ENCODE measurements at places on chromosomes 3 and 15.

- peak; percentile 45 for ATAC-seq
Measured at GRCh38 chr3:167032267-167032876, 347.7 kb downstream of the ZBBX start.

GRCh38 chr15:40102897-40103858 lies 5.5 kb downstream of the BMF start:
- peak; percentile 59 for ATAC-seq

DNA sequence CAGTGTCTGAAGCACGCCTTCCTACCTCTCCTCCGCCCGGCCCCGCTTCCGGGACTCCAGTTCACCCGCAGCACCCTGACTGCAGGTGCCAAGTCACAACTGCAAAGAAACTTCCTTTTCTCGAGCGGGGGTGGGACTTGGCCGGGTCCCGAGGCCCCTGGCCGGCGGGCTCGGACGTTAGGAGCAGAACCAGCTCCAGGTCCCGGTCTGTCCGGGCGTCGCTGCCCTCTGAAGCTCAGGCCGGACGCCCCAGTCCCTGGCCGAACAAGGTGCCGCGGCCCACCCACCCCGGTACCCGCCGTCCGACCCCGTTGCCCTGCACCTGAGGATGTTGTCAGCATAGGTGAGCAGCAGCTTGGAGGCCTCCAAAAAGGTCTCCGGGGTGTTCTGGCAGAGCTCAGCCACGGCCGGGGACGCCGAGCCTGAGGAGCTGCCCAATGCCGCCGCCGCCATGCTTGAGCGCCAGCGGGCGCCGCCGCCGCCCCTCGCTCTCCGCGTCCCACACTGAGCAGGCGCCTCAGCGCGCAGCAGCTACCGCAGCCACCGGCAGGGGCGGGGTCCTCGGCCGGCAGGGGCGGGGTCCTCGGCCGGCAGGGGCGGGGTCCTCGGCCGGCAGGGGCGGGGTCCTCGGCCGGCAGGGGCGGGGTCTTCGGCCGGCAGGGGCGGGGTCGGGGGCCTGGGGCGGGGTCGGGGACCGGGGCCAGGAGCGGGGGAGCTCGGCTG lies at the start of gene NGLY1:
Gene NGLY1 (minus strand): TSS at position 506 of the 723 bp plus-strand sequence. CDS start 53 bp downstream, at position 453.
- peak; percentile 95 for ATAC-seq

GRCh38 chr3:162269636-162270458 lies 773.2 kb downstream of the OTOL1 start:
- no peak for ATAC-seq

GRCh38 chr3:150235799-150236198 lies 172.3 kb upstream of the TSC22D2 start:
- ATAC-seq, result no peak

GRCh38 chr3:189721873-189722665 lies 90.9 kb downstream of the TP63 start:
- ATAC-seq, result no peak

DNA sequence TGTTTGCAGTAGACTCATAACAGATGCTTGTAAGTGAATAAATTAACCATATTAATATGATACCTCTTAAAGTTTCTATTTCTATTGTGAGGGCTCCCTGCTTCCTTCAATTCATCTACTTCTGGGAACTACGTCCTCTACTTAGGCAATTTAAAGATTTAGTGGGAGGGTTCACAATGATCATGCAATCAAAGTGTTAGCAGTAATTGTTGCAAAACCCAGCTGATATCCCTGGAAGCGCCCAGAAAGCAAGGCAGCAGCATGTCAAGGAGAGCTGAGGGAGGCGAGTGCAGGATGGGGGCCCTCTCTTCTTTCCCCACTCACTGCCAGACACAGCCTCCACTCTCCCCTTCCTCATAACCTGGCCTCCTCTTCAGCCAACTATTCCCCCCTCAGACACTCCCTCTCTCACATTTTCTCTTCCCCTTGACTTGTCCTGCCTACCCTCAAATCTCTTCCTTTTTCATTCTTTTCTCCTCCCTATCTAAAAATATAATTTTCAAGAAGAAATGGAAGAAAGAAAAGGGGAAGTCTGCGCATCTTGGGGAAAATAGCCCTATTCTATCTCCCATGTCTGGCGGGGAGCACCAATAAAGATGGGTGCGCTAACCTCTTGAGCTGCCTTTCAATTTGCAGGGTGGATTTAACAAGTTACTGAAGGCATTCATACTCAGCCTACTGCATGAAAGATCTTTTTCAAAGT lies 6.6 kb downstream of the TMEM212 start:
- no peak for ATAC-seq

GRCh38 chr15:65408324-65409035 lies 14.3 kb downstream of the IGDCC4 start:
- no peak for ATAC-seq

DNA sequence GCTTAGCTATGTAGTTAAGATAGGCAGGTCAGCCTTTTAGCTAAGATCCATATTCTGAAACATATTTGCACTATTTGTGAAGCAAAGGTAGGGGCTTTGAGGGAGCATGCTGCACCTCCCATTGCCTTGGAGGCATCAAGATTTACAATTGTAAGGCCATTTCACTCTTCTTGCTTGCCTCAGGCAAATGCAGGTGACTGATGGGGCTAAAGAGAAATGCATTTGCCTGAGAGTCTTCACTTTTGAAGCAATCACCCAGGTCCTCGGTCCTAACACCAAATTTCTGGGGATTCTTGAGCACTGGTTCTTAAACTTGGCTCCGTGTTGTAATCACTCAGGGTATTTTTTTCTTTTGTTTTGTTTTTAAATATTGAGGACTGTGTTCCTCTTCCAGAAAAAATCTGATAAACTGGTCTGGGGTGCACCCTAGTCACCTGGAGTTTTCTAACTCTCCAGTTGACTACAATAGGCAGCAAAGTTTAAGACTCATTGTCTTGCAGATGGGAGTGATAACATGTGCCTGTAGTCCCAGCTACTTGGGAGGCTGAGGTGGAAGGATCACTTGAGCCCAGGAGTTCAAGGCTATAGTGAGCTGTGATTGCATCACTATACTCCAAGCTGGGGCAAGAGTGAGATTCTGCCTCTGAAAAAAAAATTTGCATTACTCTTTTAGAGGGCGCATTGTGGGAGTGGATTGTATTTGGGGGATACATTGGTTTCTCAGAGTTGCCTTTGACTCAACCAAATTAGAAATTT lies 68.1 kb downstream of the EOMES start:
- ATAC-seq, result no peak

DNA sequence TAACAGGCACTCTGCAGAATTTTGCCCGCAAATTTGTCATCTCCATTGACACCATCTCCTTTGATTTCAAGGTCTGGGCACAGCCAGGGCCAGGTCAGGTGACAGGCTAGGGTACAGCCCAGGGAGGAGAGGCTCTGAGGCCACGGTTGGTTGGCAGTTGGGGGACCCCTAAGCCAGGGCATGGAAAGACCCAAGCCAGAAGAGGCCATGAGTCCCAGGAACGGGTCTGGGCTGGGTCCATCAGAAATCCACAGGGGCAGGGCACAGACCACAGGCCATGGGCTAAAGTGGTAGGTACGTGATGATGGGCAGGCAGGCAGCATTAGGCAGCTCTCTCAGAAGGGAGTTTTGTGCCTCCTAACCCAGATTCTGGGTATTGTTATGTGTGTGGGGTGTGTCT lies 45.8 kb downstream of the SEMA3G start:
- ATAC-seq, result no peak

DNA sequence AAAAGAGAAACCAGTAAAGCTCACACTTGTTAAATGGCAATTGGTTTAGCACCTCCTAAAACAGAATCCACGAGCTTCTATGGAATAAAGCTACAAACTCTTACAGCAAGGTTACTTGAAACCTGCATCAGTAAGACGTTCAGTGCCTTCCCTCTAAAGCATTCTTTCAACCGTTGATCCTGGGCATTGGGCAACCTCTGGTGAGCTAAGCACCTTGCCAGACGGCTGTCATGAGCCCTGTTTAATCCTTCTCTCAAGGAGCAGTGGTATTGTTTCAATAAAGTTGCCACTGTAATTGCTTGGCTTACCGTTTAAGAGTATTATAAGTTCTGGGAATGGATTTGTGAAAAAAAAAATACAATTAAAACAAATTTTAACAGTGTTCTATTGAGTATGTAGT lies 75.0 kb downstream of the COL8A1 start:
- peak; percentile 67 for ATAC-seq

- ATAC-seq, result no peak
Measured at GRCh38 chr15:41205315-41205714, 25.2 kb downstream of the EXD1 start.

DNA sequence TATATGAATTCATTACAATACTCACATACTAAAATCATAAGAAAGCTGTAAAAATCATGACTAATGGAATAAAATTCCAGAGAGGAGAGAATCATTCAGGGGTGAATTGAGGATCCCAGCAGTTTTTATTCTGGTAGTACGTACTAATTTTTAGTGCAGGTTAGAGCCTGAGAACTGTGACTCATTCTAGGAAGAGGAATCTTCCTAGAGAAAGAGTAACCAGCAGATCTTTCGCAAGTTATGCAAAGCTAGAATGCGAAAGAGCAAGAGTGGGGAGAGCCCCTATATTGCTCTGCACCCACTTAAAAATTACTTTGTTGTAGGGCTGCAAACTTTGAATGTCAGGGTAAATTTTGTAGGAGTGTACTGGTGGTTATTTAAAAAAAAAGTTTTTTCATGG lies 303.6 kb upstream of the ARPP21 start:
- peak; percentile 92 for ATAC-seq

GRCh38 chr3:18410205-18410604 lies 14.9 kb downstream of the SATB1 start:
- ATAC-seq, result no peak

- no peak for ATAC-seq
Measured at GRCh38 chr3:141959589-141960554, 83.4 kb downstream of the ATP1B3 start.

DNA sequence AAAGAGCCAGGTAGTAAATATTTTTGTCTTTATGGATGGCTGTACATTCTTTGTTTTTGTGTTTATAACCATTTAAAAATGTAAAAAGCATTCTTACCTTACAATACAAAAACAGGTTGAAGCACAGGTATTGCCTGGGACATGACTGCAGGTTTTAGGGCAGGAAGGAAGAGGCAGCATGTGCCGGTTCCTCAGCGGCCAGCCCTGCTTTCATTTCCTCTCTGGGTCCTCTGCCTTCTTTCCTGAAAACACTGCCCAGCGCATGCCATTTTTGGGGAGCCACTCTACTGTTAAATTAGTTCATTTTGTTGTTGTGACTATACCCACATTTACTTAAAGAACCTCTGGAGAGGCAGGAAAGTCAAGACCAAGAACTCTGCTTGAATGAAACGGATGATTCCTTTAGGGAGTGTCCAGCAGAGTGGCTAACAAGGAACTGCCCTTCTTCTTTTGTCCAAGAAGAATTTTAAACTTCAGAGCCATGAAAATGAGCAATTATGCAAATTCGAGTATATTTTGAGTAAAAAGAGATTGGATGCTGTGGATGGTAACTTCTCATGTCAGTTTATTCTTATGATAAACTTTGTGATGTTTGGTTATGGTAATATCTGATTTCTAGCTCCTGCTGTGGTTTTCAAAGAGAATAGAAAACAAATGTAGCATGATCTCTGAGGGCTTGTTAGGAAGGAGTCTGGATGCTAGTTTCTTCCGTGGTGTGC lies 52.7 kb downstream of the SACM1L start:
- ATAC-seq, result no peak

DNA sequence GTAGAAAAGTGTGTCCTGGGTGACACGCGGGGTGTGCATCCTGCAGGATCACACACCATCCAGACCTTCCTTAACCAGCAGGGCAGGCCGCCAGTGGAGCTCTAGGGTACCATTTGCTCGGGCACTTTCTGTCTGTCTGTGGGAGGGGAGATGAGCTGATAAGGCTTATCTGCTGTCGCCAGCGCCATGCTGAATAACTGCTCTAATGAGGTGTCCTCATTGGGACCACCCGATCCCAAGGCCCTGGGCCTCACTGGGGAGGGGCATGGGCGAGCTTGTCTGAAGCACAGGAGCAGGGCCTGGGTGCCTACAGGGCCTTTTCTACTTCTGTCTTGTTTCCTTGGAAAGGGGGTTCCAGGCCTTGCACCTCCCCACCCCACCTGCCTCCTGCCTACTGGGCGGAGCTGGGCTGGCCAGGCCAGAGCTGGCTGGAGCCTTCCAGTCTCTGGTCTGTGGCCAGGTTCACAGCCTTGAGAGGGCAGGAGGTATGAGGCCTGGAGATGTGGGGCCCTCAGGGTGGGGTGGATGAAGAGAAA lies 2.5 kb upstream of the GATA2 start:
- ATAC-seq, result no peak

- ATAC-seq, result no peak
Measured at GRCh38 chr3:4343258-4343657, 40.1 kb downstream of the SETMAR start.

DNA sequence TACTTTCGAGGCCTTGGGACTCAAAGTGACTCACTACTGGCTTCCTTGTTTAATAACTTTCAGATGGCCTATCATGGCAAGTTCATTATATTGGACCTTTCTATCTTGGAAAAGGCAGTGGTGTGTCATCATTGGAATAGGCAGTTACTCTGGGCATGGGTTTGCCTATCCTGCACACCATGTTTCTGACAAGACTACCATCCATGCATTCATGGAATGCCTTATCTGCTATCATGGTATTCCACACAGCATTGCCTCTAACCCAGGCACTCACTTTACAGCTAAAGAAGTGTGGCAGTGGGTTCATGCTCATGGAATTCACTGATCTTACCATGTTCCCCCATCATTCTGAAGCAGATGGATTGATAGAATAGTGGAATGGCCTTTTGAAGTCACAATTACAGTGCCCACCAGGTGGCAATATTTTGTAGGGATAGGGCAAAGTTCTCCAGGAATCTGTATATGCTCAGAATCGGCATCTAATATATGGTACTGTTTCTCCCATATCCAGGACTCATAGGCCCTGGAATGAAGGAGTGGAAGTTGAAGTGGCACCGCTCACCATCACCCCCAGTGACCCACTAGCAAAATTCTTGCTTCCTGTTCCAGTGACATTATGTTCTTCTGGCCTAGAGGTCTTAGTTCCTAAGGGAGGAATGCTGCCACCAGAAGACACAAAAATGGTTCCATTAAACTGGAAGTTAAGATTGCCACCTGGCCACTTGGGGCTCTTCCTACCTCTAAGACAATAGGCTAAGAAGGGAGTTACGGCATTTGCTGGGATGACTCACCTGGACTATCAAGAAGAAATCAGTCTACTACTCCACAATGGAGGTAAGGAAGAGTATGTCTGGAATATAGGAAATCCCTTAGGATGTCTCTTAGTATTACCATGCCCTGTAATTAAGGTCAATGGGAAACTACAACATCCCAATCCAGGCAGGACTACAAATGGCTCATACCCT lies 1161.4 kb downstream of the SI start:
- ATAC-seq, result no peak

DNA sequence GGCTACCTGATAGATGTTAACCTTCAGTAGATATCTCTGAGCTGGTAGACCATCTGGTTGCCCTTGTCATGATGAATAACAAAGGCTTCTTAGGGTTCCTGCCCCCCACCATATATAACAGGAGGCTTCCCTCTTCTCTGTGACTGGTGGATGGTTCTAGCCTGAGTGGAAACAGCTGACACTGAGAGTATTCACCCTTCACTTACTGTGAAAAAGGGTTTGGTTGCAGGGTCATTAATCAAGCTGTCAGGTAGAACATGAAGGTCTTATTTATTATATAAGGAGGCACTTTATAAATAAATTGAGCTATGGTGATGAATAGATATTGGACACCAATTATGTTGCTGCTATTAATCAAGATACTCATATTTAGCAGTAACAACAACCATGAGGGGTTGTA lies 58.6 kb downstream of the CACNA2D3 start:
- no peak for ATAC-seq

GRCh38 chr3:105369500-105370371 lies 3.0 kb downstream of the ALCAM start:
- ATAC-seq, result no peak
